H1 (cell line): ENCODE measurements at places on chromosomes 16 and 17.

- peak; percentile 56 for DNase-seq
These were observed 58.9 kb upstream of the CLEC3A start for GRCh38 chr16:77963185-77964044.

GRCh38 chr17:73814075-73814474 lies 169.8 kb upstream of the SDK2 start:
- no peak for DNase-seq

DNA sequence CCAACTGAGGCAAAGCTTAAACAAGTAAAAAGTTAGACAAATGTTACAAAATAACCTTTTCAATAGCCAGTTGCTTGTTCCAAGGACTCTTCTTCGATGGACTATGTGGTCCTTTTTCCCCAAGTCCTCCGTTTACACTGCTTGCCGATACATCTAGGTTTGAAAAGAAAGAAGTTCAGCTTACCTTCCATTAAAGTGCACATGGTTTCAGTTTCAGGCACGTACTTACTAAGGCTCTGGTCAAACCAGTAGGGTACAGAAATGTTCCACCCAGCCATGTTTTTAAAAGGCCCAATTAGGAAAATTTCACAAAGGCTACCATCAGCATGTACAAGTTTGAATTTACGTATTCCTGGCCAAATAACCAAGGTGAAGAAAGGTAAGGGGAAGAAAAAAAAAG lies 2.1 kb downstream of the SRSF2 start:
- DNase-seq: no peak

DNA sequence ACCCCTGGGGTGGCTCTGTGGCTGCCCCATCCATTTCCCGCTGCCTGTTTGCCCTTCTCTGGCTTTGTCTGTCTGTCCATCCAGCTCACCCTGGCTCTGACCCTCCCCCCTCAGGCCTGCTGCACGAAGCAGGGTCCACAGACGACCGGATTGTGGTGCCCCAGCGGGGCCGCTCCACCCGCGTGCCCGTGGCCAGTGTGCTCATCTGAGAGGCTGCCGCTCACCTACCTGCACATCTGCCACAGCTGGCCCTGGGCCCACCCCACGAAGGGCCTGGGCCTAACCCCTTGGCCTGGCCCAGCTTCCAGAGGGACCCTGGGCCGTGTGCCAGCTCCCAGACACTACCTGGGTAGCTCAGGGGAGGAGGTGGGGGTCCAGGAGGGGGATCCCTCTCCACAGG lies 761 bp upstream of the LAT start:
- no peak for DNase-seq

DNA sequence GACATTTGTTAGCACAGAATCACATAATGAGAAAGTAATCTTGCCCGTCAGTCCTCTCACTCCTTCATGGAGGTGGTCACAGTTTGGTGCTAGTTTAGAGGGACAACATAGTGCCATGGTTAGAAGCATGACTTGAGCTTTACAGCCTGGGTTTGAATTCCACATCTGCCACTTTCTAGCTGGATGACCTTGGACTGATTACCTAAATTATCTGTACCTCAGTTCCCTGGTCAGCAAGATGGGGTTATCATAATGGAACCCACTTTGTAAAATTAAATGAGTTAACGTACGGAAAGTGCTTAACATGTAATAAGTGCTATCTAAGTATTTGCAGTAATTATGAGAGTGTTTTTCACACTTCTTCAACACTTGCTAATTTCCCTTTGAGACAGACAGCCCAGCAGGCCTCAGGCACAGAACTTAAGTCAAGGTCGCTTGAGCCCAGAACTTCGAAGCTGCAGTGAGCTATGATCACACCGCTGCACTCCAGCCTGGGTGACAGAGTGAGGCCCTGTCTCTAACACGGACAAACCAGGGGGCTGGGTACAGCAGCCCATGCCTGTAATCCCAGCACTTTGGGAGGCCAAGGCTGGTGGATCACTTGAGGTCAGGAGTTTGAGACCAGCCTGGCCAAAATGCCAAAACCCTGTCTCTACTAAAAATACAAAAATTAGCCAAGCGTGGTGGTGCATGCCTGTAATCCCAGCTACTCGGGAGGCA lies 7.1 kb downstream of the VWA3A start:
- DNase-seq: no peak

- DNase-seq: no peak
These were observed 72.0 kb downstream of the SKAP1 start for GRCh38 chr17:48357779-48358602.

DNA sequence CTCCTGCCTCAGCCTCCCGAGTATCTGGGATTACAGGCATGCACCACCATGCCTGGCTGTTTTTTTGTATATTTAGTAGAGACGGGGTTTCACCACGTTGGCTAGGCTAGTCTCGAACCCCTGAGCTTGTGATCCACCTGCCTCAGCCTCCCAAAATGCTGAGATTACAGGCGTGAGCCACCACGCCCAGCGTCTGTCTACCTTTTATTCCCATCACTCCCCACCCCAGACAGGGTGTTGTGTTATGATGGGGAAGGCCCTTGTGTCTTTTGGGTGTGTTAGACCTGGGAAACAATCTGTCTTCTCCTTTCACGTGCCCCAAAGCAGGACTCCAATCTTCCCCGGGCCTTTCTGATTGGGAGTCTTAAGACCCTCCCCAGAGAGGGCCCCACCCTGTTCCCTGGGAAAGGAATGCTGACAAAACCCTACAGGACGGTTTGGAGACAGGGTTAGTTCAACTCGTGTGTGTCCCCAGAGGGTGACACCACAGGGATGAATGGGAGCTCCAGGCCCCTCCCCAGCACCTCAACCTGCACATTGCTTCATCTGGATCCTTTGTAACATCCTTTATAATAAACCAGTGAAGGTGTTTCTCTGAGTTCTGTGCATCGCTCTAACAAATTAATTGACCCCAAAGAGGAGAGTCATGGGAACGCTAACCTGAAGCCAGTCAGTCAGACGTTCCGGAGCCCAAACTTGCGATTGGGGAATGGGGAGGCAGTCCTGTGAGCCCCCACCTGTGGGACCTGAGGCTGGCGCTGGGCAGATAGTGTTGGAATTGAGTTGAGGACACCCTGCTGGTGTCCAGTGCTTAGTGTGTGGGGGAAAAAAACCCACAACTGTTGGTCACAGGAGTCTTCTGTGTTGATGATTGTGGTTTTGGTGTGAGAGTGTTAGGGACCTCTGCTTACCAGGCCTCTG lies 3.2 kb upstream of the ELOB start:
- no peak for DNase-seq

GRCh38 chr16:62475573-62475972 lies 439.3 kb upstream of the CDH8 start:
- no peak for DNase-seq

- no peak for DNase-seq
These were observed 4.6 kb upstream of the WFIKKN1 start for GRCh38 chr16:625977-626765.

DNA sequence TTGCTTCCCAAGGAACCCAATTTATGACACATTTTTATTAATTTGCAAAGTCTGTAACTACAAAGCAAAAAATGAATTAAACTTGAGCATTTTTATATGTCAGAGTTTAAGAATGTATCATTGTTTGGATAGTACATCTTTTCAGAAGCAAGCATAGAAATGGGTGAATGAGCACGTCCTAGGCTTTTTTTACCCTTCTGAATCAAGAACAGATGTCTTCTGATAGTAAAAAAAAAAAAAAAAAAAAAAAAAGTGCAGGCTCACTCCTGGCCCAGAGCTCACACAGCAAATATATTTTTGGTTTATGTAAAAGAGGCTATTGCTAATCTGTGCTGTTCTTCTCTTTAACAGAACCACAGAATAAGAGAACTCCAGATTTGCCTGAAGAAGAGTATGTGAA lies 6.3 kb downstream of the TERF2IP start:
- no peak for DNase-seq

DNA sequence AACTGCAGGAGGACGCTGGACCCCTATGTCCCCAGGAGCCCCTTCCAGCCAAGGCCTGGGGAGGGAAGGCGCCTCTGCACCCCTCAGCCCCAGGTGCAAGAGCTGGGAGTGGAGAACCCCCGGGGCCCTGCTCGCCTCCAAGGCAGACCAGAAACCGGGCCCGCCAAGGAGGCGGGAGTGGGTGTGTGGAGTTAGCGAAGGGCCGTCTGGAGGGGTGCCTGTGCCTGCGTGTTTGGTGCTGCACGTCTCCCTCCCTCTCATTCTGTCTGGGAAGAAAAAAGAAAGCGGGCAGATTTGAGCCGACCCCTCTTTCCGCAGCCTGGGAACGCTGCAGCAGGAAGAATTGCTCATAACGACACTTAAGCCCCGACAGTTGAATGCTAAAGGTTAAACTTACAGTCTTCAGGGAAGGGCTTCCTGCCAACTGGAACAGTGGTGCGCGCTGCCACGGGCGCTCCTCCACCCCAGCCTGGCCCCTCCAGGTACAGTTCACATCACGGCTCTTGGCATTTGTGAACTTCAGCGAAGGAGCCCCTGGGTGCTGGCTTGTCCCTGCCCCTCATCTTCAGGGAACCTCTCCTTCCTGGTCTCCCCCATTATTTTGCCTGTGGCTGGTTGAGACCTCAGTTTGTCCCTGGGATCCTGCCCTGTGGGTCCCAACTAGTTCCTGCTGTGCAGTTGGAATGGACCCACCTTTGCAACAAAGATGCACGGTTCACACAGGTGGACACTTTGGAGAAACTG lies 19.2 kb upstream of the ZFHX3 start:
- no peak for DNase-seq

DNA sequence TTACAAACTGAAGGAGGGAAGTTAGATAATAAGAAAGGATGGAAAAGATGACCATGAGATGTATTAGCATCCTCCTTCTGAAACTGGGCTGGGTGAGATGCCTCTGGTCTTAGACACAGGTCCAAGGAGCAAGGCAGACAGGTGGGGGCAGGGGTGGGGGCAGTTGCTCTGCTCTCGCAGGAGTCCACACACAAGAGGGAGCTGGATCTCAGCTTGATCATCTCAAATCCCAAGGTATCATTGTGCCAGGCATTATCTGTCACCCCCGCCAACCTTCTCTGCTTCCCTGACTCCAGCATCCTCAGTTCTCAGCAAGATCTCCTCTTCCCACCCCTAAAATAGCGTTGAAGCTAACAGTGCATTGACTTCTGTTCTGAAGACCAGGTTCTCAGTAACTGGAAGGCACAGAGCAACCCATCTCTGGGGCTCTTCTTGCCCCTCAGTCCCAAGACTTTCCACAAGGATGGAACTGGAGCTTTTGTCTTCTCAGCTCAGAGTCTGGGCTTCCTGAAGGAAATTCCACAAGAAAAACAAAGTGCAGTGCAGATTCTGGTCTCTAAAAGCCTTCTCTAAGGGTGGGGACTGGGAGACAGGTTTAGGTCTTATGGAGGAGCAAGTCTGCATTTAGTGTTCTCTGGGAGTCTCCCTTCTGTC lies 1.6 kb downstream of the FLOT2 start:
- DNase-seq: no peak

DNA sequence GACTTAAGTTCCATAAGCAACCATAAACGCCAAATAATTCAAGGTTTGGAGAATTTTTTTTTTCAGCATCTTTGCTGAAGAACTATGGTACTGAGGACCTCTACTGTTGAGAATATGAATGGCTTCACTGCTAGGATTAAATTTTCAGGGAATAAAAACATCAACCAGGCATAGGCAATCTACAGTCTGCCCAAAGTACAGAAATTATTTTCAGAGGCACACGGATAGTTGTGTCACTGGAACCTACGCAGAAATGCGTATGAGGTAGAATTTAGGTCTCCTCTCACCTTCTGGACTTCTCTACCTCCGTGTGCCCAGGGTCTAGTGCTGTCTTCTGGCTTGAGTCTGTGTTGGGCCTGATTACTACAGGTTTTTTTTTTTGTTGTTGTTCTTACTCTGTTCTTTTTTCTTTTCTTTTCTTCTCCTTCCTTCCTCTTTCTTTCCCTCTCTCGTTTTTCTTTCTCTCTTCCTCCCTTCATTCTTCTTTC lies 39.7 kb downstream of the NACA2 start:
- DNase-seq: no peak

DNA sequence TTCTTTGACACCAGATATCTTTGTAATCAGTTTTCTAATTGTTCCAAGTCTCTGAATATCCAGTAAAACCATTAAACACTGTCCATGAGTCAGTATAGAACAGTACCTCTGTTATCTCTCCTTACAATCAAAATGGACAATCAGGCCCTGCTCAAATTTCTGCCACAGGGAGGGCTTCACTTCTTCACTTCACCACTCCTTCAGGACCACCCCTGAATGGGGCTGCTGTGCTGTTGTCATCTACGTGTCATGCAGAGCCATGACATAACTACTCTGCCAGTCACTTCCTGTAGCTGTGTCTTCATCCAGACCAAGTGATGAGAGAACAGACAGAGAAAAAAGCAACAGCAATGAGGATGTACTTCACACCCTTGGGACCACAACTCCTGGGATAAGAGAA lies 116.9 kb downstream of the TANC2 start:
- DNase-seq: no peak

GRCh38 chr17:45410144-45411091 lies 22.3 kb downstream of the ARHGAP27 start:
- no peak for DNase-seq

DNA sequence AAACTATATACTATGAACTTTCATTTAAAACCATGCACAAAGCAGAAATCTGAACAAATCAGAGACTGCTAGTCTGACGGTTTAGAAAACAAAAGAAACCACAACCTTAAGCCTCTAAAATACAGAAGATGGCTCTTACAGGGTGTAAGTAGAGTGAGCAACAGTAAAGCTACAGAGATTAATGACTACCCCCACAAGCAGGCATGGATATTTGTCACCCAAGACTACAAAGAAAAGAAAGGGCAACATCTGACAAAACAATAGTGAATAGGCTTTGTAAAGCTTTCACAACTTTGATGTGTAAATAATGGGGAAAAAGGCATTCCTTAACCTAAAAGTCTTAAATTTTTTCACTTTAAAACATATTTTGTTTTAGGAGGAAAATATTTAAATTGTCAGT lies 75.0 kb downstream of the SPAG9 start:
- DNase-seq: no peak

DNA sequence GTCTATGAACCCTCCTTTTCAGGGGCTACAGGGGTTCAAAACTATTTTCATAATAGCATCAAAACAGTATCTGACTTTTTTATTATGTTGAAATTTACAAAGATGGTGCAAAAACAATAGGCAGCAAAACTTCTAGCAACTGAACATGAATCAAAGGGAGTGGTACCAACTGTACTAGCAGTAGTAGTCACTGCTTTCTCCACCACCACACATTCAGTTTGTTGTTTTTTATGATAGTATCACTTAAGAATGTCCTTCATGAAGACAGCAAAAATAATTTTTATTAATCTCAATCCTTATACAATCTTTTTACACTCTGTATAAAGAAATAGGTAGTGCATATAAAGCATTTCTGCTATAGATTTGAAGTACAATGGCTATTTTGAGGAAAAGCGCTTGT lies 47.6 kb downstream of the MED13 start:
- DNase-seq: no peak

GRCh38 chr16:47026492-47026891 lies 53.0 kb upstream of the DNAJA2 start:
- no peak for DNase-seq

GRCh38 chr17:61289408-61290385 lies 109.9 kb upstream of the TBX2 start:
- no peak for DNase-seq
